Right cardiac atrium (tissue), 5 donors: ENCODE measurements at places on chromosomes 2 and 18.

- no peak for DNase-seq
These were observed 127.4 kb upstream of the FHL2 start for GRCh38 chr2:105526000-105526925.

- no peak for DNase-seq
These were observed 461.9 kb downstream of the PTPRM start for GRCh38 chr18:8029061-8029460.

GRCh38 chr2:207275779-207276178, 110.0 kb upstream of the KLF7 start:
- no peak for DNase-seq

DNA sequence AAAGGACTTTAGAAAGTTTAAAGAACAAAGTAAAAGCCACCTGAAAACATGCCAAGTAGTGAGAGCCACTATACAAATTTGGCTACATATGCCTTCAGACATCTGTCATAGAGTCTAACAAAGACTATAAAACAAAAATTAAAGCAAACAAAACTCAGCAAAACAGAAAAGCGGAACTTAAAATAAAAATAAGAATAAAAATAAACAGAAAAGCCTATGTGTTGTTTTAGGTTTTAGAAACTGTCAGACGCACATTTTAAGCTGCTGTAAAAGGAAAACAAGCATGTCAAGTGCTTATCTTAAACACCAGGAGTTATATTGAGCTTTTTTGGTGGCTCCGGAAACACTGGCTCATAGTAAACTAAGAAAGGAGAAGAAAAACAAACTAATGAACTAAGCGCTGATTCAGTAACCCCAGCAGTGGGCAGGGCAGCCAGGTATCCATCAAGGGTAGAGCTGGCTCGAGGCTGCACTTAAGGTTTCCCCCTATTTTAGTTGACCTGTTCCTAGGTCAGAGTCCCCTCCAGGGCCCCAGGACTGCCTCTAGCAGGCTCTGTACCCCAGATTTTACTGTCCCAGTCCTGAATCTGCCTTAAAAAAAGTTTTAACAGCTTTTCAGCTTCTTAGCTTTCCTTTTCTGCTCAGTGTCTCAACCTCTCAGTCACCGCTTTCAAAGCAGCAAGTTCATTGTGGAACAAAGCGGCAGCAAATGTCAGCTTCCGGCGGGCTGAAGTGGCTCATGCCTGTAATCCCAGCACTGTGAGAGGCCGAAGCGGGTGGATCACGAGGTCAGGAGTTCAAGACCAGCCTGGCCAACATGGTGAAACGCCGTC, 15.4 kb upstream of the RMC1 start:
- peak; percentile 53 for DNase-seq

DNA sequence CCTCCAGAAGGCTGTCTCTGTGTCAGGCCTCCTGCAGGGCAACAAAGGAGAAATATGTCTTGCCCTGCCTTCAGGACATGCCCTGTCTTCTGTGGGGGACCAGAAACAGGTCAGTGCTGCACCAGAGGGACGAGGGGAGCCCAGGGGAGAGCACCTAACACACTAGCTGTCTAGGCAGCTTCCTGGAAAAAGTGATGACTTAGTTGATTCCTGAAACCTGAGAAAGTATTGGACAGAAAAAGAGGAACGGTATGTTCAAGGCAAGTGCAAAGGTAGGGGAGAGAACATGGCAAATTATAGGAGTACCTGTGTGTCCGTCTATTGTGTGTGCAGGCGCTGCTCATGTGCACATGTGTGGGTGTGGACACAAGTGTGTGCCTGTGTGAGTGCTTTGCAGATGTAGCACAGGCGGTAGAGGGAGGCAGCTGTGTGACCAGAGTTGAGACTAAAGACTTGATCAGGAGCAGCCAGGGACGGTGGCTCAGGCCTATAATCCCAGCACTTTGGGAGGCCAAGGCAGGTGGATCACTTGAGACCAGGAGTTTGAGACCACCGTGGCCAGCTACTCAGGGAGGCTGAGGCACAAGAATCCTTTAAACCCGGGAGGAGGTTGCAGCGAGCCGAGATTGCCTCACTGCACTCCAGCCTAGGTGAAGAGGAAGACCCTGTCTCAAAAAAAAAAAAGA, 119.5 kb downstream of the GYPC start:
- DNase-seq = no peak

DNA sequence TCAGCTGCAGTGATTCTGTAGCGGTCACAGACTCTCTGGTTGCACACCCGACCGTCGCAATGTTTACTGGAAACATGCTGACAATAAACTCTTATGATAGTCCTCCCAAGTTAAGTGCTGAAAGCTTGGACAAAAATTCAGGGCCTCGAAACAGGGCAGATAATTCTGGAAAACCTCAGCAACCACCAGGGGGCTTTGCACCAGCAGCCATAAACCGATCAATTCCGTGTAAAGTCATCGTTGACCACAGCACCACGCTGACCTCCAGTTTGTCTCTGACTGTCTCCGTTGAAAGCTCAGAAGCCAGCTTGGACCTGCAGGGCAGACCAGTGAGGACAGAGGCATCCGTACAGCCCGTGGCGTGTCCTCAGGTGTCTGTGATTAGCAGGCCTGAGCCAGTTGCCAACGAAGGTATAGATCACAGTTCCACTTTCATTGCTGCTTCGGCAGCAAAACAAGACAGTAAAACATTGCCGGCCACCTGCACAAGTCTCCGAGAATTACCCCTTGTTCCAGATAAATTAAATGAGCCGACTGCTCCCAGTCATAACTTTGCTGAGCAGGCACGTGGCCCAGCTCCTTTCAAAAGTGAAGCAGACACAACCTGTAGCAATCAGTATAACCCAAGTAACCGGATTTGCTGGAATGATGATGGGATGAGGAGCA, 166.1 kb downstream of the ASXL3 start:
- DNase-seq = no peak

DNA sequence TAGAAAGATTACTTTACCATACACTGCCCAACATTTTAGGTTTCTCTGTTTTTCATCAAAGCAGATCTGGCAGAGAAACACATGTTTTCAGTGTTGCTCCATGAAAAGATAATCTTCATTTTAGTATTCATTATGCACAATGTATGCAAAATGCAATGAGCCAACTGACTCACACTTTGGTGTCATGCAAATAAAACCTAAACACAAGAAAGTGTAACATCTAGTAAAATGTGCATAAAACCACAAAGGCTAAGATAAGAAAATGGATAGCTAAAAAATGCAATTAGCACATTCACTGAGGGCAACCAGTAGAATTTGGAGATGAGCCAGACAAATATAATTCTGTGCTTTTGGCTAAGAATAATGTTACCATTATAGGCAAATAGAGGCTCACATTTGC, 203.5 kb upstream of the UBE2E3 start:
- DNase-seq = no peak

- no peak for DNase-seq
These were observed 2.3 kb downstream of the FKBP1B start for GRCh38 chr2:24051833-24052232.

DNA sequence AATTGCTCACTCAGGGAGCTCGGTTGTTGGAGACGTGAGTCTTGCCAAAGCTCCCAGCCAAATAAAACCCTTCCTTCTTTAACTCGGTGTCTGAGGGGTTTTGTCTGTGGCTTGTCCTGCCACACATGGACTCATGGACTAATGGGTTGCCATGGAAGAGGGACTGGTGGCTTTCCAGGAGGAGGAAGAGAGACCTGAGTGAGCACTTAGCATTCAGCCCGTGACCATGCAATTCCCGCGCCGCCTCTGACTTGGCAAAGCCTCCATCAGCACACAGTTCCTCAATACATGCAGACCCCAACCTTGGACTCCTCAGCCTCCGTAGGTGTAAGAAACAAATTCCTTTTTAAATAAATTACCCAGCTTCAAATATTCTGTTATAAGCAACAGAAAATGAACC, 57.3 kb upstream of the TMEM18 start:
- DNase-seq = no peak

DNA sequence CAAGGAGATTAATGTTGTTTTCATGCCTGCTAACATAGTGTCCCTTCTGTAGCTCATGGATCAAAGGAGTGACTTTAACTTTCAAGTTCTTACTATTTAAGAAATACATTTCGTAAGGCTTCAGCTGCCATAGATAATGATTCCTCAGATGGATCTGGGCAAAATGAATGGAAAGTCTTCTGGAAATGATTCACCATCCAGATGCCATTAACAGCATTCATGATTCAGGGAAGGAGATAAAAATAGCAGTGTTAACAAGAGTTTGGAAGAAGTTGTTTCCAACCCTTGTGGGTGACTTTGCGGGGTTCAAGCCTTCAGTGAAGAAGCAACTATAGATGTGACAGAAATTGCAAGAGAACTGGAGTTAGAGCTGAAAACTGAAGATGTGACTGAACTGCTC, 17.0 kb downstream of the VRK2 start:
- DNase-seq = no peak

GRCh38 chr2:218894151-218894879, 13.7 kb downstream of the WNT10A start:
- DNase-seq = no peak

GRCh38 chr2:209442939-209443338, 19.1 kb downstream of the MAP2 start:
- DNase-seq = no peak

DNA sequence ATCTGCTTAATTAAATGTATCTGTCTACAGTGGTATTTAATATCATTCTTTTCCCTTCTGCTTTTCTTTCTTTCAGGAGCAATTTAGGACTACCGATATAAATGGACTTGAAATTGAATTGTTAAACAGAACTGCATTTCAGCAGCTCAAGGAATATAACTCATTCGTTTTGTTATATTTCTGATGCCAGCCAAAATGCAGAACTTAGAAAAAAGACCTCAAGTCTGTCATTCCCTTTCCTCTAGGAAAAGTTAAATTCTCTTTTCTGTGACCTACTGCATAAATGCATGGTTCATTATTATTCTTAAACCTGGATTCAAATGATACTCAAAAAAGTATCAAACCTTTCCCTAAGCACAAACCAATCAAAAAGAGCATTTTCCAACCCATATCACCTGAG, 21.4 kb downstream of the FTCDNL1 start:
- DNase-seq = no peak

DNA sequence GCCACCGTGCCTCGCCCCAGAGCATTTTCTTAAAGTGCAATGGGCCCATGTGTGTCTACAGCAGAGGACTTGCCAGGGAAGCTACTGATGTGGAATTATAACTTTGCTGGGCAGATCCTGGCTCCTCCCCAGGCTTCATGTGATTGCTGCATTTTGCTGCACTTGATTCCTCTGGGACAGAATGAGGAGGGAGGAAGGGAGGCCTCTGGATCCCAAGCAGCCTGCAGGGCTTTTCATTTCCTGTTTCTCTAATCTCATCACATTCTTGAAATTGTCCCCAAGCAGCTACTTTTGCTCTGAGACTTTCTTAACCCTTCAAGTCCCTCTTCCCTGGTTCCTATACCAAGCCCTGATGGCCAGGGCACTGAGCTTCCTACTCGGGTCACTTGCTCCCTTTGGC, 134.4 kb upstream of the SEC11C start:
- peak; percentile 85 for DNase-seq

- DNase-seq = no peak
These were observed 36.0 kb downstream of the DPYSL5 start for GRCh38 chr2:26883956-26884355.
